ENCODE measurements at places on chromosomes 7 and 10.
A peak's percentile ranks its signal among the peaks of the same experiment; 100 is the strongest.

- DNase-seq, result no peak
Measured at GRCh38 chr10:3339121-3339520, 166.5 kb upstream of the PITRM1 start.

DNA sequence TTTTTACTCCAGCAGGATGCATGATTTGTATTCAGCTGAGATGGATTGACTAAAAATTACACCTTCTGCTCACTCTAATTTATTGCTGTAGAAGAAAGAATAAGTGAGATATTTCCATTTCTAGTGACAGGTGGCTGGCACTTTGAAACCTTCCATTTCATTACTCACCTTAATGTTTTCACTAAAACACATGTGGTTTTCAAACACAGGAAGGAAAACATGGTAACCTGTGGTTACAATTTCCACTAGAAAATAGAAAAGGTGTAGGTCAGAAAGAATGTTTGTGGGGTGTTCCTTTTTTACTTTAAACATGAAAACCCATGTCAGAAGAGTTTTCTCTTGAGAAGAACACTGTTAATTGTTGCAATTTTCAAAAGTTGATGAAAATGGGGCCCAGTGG, 12.0 kb upstream of the PRKCQ start:
- DNase-seq, result no peak

DNA sequence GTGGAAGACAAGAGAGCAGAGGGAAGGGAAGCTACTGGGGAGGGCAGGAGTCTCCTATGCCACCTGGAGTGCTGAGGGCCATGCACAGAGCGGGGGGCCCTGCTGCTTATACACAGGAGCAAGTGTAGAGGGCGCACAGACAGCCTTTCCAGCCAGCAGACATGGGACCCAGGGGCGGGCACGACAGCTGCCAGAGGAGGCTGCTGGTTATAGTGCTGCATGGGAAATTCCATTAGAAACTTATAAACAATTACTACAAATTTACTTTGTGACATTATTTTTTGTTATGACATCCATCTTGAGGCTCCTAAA, 90.5 kb downstream of the WDFY4 start:
- DNase-seq, result no peak

- no peak for DNase-seq
Measured at GRCh38 chr7:1020849-1021251, 23.5 kb upstream of the GPR146 start.

- DNase-seq, result no peak
Measured at GRCh38 chr10:6395606-6396005, 184.5 kb downstream of the PRKCQ start.

GRCh38 chr7:151520419-151521261, 945 bp upstream of the RHEB start:
- DNase-seq, result peak; percentile 16

GRCh38 chr7:135769005-135769802, 20.6 kb upstream of the FAM180A start:
- DNase-seq, result no peak

DNA sequence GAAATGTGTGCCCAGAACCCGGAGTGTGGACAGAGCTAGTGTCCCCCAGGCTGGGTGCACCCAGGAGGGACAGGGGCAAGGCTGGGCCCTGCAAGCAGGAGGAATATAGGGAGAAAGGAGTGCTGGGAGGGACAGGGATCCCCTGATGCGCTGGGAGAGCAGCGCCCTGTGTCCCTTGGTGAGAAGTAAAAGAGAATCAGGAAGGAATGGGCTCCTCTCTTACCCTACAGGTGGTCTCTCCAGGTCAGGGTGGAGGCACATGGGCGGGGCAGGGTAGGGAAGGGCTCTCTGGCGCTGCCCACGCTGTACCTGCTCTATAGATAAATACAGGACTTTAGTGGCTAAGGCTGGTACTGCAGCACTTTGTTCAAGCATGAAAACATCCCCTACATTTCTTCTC, 753.8 kb downstream of the GRID1 start:
- no peak for DNase-seq

DNA sequence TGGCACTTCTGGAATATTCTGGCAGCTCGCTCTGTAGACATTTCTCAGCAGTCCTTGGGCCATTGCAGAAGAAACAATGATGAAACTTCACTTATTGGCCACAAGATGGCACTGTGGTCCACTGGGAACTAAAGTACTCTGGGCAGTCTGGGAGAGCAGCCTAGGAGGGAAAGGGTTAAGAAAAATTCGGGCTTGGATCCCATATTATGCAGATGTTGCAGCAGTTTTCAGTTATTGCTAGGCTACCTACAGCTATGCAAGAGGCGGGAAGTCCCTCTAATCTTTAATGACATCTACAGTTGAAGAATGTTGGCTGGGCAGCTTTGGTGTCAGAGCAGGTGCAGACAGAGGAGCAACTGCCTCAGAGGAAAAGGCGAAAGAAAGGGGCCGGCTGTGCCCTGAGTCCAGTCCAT, 201.7 kb upstream of the PRSS58 start:
- DNase-seq, result peak; percentile 85

Measured in astrocyte of the spinal cord (primary cell).